NCI-H1436 treated with DMSO at 0.1 percent for 48 hours (cell line): ENCODE measurements at places on chromosomes 16 and 17.

DNA sequence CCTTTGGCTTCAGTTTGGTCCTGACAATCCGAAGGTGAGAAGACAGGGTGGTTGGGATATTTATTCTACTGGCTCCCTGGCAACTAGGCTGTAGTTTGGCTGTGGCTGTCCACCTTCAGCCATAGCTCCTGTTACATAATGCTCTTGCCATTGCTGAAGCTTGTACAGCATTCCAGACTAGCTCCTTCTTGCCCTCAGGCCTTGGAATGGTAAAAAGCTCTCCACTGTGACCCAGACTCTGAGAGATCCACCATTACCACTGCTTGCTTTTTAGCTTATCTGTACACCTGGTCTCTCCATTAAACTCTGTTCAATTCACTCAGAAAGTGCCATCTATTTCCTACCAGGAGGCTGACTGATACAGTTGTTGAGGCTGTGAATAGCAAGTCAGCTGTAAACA, 231.8 kb upstream of the MON1B start:
- DNase-seq, result no peak

- DNase-seq, result no peak
Observed at GRCh38 chr17:72603420-72604242, 482.8 kb downstream of the SOX9 start.

DNA sequence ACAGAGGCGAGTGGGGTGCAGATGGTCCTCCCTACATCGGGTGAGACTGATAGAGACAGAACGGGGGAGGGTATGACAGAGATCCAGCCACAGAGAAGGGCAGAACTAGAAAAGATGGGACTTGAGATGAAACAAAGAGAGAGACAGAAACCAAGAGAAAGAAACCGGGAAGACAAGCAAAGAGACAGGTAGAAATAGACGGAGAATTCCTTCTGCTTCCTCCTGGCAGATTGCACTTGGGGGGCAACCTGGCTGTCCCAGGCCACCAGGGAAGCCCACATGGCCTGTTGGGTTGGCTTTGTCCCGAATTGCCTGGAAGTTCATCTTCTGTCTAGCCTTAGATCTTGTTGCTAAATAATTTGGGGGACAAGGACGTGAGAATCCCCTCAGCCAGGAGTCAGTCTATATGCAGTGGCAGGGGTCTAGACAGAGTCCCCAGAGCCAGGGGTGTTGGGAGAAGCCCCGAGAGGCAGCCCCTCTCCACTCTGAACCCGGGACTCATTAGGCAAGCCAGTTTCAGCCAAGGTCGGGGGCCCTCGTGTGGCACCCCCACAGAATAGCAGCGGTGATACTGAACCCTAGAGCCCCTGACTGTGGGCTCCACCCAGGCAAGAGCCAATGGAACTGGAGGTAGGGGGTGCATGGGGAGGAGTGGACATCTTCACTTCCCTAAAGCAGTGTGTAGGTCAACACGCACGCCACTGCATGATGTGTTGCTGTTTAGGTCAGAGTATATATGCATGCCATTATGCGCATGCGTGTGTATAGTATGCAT, 627 bp upstream of the TSPOAP1 start:
- DNase-seq, result no peak

- DNase-seq, result no peak
Observed at GRCh38 chr17:65041518-65041917, 15.0 kb downstream of the GNA13 start.

GRCh38 chr17:12987120-12987519, 30.7 kb downstream of the ELAC2 start:
- DNase-seq, result no peak

DNA sequence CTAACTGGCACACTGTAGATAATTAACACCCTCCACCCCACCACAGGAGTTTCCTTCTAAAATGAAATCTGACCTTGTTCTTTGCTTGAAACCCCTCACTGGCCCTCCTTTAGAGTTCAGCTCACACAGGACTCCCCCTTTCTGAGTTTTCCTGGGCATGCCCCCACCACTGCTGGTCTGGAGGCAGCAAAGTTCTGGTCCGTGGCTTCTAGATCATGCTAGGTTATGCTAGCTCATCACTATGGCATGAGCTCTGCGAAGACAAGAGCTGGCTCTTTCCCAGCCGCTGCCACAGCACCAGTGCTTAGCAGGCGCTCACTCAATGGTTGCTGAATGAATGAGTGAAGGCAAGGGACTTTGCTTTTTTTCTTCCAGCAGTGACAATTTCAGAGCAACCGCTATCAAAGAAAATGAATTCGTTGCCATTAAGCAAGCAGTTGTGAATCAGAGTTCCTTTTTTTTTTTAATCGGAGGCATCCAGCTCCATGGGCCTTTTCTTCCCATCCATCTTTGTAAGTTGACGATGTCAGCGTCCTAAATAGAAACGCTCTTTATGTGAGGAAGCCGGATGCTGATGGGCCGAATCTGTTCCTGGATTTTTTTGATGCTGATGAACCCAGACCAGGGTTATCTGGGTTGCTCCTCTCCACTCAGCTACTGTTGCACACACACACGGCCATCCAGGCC, 80.8 kb upstream of the NOL11 start:
- DNase-seq, result no peak

DNA sequence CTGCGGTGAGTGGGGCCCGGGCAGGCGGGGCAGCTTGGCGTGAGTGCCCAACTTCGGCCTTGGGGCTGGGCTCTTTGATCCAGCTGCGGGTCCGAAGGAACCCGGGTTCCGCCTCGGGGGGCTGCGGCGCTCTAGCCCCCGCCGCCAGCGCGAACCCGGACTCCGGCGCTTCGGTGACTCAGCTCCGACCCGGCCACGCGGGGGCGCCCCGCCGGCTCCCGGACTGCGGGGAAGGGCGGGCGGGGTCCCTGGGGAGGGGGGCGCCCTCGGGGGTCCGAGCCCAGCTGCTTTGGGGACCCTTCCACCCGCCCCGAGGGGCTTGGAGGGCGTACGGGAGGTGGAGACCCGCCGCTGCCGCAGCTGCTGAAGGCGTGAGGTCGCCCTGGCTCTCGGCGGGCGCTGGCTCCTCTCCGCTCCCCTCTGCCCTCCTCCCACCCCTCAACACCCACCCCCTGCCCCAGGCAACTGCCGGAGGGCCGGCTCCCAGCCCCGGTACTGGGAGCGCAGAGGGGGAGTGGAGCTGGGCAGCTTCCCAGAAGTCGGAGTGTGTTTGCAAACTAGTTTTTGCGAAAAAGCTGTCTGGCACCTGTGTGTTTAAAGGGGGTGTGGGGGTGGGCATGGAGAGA, 516 bp downstream of the CPNE2 start:
- no peak for DNase-seq

DNA sequence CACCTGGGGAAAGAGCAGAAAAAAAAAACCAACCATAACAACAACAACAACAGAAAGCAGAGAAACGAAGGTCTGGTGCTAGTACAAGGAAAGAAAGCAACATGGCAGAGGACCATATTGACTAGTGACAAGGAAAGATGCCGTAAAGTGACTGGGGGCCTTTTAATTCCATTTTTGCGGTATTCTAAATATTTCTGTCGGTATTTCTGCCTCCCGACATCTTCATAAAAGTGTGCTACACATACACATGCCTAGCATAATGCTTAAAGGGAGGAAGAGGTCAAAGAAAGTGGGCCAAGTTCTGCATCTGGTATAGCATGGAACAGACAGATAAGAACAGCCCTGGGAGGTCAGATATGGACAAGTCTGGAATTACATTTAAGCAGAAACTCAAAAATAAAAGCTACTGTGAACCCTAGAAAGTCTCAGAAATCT, 19.5 kb upstream of the RNF43 start:
- DNase-seq, result no peak

GRCh38 chr16:17331071-17331607, 139.6 kb downstream of the XYLT1 start:
- DNase-seq, result no peak

- DNase-seq, result no peak
Observed at GRCh38 chr16:53612003-53612402, 91.7 kb downstream of the RPGRIP1L start.

GRCh38 chr17:46895171-46895570, 27.8 kb upstream of the GOSR2 start:
- no peak for DNase-seq

GRCh38 chr16:74942977-74943918, 41.7 kb downstream of the WDR59 start:
- no peak for DNase-seq

DNA sequence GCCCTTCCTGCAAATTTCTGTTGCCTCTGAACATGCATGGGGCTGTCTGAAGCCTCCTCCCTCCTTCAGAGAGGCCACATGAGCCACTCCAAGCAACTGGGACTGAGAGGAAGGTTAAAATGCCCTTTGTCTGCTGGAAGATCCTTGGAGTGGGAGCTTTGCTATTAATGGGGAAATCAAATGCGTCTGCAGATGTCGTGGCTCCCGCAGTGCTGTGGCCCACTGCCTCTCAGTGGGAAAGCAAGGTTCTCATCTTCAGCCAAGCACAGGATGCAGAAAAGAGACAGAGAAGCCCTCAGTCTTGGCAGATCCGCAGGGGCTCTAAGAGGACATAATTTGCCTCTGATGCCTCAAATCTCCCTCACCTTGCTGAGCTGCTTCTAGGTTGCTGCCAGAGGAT, 34.8 kb downstream of the PEMT start:
- no peak for DNase-seq

GRCh38 chr16:9134739-9135138, 43.3 kb downstream of the HAPSTR1 start:
- no peak for DNase-seq
